RCC 7860 (cell line): ENCODE measurements at places on chromosomes 5 and 9.

GRCh38 chr9:135905380-135906258, 1.7 kb downstream of the CAMSAP1 start:
- DNase-seq: peak; percentile 13

GRCh38 chr5:175082866-175083590, 358.6 kb downstream of the MSX2 start:
- DNase-seq: no peak

GRCh38 chr9:31335529-31336234, 1048.8 kb upstream of the ACO1 start:
- DNase-seq: no peak

DNA sequence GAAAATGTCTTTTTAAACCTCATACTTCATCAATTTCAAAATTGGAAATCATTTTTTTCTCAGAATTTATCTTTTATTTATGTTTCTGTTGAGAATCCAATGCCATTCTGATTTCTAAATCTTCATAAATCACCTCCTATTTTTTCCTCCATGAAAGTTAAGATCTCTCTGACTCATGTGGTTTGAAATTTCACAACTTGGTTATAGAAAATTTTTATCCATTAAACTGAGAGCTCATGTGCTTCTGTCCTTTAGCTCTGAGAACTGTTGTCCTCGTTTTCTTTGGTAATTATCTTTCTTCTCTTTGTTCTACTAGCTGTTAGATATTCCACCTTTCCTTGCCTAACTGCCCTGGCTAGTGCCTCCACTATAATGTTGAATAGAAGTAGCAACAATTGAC, 1.5 kb upstream of the RNF180 start:
- no peak for DNase-seq

GRCh38 chr9:114852050-114852594, 46.3 kb upstream of the TNFSF15 start:
- DNase-seq: no peak

DNA sequence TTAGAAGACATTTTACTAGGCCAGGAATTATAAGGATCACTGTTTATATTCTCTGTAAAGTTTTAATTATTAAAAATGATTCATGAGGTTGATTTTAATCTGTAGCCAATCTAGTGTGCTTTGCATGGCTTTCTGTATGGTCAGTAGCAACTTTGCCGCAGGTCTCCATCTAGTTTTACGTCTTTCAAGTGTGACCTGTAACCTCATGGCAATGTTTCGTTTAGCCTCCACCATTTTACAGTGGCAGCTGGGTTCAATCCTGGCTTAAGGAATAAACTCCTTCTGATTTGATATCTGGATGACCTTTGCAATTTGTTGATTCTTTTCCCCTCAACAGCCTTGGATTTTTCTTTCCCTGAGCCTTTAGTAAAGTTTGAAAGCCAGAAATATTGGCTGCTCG, 434.5 kb upstream of the CDH9 start:
- no peak for DNase-seq

DNA sequence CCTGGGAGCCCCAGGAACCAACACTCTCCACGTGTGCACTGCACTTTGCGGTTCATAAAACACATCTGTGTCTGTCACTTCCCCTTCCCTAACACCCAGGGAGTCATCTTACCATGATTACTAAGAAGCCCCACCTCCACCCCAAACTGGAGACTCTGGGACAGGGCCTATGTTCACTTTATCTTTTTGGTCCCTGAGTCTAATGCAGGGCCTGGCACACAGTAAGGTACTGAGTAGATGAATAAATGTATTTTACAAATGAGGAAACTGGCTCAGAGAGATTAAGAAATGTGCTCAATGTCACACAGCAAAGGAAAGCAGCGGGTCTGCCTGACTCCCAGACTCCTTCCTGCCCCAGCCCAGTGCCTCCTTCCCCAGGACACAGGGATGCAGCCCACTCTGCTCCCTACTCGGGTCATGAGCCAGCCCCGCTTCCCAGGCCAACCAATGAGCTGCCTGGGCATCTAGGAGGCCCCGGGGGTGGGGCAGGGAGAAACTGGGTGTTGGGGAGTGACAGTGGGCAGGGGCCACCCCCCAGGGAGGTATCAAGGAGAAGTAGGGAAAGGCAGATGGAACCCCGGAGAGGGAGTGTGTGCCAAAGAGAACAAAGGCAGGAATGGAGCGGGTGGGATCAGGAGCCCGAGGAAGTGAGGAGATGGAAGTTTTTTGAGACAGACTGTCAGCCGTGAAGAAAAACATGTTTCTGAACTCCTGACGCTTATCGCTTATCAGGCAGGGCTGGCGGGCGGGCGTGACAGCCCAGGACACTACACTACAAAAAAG, 30.5 kb downstream of the SHB start:
- no peak for DNase-seq

- peak; percentile 15 for DNase-seq
Observed at GRCh38 chr9:89464300-89464901, 33.5 kb downstream of the SEMA4D start.

DNA sequence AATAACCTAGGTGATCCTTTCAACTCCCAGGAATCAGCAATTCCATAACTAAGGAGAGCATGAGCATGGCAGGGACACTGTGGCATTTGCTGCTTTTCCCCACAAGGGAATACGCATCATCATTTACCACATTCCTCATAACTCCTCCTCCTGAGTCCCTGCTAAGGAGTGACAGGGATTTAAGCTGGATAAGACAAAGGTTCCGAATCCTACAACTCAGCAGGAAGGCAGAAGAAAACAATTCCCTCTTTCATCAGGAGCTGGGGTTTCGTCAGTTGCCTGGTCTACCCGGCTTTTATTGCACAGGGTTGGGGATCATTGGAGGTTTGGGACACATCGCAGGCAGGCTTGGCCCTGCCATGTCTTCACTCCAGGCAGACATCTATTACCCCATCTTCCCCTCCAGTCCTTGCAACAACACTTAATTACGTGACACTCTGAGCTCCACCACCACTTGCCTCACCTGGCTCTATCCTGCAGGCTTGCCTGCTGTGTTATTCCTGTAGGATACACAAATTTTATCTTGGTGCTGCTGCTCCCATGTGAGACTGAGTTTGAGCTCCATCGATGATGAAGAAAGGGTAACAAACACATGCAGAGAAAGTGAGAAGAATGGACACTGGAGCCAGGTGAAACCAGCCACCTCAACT, 563.0 kb upstream of the KLF4 start:
- no peak for DNase-seq

DNA sequence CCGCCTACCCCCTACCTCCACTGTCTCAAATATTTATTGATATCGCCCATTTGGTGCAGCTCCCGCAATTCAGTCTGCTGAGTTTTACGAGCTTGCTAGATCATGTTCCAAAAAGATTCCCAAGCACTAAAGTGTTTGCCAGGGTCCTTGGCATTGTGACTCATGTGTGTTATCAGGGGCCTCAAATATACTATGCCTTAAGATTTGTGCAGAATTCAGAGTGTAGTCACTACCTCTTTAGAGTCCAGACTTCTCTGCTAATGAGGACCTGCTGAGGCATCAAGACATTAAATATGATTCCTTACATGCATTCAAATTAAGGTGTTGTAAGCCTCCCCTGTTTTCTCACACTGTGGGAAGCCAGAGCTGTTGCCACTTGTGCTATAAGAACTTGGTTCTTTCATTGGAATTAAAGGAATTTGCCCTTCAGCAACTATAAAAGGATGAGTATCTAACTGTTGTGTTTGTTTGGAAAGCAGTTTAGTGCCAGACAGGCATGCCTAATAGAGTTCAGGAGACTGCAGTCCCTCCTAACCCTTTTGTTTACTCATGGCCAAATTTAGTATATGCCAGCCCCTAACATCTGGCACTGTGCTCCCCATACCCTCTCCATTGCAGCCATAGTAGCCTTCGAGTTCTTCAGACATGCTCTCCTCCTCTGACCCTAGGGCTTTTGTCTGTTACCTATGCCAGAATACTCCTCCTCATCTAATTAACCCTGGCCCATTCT, 316.4 kb downstream of the NR3C1 start:
- no peak for DNase-seq

GRCh38 chr9:92501671-92502393, 19.5 kb upstream of the ASPN start:
- DNase-seq: no peak

GRCh38 chr5:133981714-133982113, 13.3 kb upstream of the C5orf15 start:
- DNase-seq: no peak

DNA sequence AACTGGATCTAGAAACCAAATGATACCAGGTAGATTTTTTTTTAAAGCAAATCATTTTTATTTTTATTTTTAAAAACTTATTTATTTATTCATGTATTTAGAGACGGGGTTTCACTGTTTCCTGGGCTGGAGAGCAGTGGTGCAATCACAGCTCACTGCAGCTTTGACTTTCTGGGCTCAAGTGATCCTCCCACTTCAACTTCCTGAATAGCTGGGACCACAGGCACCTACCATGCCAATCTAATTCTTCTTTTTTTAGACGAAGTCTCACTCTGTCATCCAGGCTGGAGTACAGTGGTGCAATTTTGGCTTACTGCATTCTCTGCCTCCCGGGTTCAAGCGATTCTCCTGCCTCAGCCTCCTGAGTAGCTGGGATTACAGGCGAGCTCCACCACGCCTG, 41.3 kb upstream of the CDK20 start:
- no peak for DNase-seq

- no peak for DNase-seq
Observed at GRCh38 chr9:121285835-121286687, 18.1 kb downstream of the GSN start.

DNA sequence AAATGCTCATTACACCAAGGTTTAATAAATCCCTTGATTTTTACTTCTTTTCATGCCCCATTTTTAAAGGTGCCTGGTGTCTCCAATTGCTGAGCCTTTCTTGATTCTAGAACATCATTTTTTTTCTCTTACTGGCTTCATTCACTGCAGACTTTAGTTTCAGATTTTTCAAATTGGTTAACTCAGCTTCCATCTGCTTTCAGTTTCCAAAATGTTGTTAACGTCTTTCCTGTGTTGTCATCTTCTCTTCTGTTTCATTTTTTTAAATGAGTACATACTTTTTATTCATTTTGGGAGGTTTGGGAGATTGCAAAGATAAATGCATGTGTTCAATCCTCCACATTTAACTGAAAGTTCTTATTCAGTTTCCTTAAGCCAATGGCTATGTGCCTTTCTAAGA, 126.4 kb upstream of the CCNG1 start:
- DNase-seq: no peak

- DNase-seq: no peak
Observed at GRCh38 chr9:127897193-127897692, 2.2 kb downstream of the ST6GALNAC6 start.

- peak; percentile 91 for DNase-seq
Observed at GRCh38 chr9:69131682-69132081, 42.4 kb upstream of the TJP2 start.

DNA sequence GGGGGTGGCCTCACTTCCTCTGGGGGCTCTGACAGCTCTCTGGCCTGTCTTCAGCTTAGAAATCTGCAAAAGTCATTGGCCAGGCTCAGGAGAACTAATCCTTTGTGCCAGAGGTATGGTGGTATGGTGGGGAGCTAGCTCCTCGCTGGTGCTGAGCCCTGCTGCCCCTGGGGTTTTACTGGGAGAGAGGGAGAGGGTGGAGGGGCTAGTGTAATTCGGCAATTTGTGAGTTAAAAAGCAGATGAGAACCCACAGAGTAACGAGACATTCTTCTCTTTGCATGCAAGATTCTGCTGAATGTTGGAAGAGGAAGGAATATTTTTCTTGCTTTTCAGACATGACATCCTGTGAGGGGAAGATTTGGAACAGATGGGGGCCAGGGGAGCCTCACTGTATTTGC, 65.5 kb upstream of the SPRY4 start:
- no peak for DNase-seq

- DNase-seq: no peak
Observed at GRCh38 chr5:82855893-82856550, 221.2 kb downstream of the TMEM167A start.

DNA sequence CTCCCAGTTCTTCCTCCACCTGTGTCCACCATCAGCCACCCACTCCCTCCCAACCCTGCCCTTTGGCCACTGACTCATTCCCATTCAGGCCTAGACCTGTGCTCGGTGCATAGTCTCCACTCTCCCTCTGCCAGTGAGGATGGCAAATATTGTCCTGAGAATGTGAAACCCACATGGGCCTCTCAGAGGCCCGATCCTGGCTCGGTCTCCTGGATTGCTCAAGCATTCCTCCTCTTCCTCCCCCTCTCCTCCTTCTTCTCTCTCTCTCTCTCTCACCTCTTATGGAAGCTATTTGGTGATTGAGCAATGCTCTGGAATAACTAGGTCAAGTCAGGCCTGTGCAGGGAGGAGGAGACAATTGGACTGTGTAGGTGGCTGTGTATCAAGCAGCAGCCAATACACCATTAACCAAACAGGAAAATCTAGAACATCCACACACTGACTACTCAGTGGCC, 99.9 kb downstream of the KLF4 start:
- no peak for DNase-seq

DNA sequence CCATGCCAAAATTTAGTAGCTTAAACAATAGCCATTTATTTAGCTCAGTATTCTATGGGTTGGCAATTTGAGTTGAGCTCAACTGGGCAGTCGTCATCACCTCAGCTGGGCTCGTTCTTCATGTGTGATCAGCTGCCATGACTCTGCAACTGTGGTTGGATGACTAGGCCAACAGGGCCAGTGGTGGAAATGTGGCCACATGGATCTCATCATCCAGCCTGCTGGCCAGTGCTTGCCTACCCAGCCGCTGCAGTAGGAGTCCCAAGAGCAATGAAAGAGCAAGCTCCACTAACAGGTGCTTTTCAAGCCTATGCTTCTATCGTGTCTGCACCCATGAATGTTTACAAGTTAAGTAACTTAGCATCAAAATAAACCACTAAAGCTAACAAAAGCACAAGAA, 158.0 kb downstream of the ATPSCKMT start:
- DNase-seq: no peak

DNA sequence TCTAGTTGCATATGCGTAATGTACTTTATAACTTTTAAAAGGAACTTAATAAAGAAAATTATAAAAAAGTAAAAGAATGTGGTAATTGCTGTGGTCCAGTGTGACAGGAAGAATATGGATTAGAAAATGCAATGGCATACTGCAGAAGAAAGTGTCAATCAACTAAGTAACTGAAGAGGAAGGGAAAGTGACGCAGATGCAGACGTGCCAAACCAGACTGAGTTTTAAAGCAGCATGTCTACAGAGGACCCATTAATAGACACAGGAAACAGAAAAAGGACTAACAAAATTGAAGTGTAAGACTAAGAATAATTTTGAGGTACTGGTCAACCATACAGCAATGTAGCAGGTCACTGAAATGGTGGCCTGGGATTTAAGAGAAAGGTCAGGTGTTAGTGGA, 73.3 kb downstream of the DPYSL3 start:
- DNase-seq: no peak

- DNase-seq: no peak
Observed at GRCh38 chr9:36991516-36992134, 42.4 kb downstream of the PAX5 start.
